Epithelial cell of proximal tubule (primary cell): ENCODE measurements at places on chromosomes 12 and 14.

DNA sequence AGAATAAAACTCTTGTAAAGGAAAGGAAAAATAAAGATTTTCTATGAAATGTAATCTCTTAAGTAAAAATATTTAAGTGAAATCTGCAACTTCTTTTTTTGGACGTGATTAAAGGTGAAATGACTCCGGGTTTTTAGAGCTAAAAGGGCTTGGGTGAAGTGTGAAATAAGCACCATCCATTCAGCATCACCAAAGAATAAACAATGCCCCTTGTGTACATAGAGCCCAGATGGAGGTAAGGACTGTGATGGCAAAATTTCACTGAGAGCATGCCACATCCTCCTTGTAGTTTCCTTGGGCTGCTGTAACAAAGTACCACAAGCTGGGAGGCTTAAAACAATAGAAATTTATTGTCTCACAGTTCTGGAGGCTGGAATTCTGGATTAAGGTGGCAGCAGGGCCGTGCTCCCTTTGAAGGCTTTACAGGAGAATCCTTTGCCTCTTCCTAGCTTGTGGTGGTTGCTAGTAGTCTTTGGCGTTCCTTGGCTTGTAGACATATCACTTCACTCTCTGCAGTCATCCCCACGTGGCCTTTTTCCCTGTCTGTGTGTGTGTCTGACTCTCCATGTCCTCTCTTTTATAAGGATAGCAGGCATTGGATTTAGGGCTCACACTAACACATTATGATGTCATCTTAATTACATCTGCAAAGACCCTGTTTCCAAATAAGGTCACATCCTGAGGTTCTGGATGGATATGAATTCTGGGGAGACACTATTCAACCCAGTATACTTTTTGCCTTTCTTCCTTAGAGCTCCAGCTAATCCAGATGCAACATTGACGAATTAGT lies 24.2 kb downstream of the ZNF664 start:
- no peak for DNase-seq

DNA sequence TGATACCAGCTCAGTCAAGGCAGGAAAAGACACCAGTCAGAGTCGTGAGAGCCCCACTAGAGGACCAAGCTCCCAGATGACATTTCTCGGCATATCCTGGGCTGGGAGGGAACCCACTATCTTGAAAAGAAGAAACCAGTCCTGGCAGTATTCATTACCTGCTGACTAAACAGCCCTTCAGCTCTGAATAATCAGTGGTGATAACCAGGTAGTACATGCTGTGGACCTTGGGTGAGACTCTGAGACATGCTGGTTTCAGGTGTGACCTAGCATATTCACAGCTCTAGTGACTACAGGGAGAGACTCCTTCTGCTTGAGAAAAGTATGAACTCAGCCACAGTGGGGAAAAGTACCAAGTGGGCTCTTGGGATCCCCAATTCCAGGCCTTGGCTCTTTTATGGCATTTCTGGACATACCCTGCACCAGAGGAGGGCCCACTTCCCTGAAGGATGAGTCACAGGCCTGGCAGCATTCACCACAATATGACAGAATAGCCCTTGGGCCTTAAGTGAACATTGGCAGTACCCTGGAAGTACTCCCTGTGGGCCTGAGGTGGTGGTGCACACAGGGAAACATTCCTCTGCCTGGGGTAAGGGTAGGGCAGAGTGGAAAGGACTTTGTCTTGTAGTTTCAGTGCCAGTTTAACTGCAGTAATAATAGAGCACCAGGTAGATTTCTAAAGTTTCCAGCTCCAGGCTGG lies 82.6 kb upstream of the SLC38A4 start:
- no peak for DNase-seq

DNA sequence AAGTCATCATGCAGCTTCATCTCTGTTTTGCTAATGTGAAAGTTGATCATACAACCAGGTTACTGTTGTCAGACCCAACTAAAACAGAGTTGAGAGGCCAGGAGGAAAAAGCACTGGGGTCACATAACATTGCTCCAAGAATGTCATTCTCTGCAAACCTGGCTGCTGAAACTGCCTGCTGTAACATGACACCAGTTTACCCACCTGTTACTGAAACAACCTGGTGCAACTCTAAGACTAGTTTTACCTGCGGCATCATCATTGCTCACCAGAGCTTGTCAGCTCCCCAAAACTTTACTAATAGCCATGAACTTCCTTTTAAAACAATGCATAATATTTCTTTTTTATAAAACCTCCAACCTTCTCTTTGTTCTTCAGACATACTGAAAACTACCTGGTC lies 30.7 kb upstream of the DEGS2 start:
- no peak for DNase-seq

GRCh38 chr12:19168644-19169043 lies 39.1 kb downstream of the PLEKHA5 start:
- DNase-seq = no peak

GRCh38 chr12:22539055-22539454 lies 5.3 kb downstream of the C2CD5 start:
- DNase-seq = no peak

DNA sequence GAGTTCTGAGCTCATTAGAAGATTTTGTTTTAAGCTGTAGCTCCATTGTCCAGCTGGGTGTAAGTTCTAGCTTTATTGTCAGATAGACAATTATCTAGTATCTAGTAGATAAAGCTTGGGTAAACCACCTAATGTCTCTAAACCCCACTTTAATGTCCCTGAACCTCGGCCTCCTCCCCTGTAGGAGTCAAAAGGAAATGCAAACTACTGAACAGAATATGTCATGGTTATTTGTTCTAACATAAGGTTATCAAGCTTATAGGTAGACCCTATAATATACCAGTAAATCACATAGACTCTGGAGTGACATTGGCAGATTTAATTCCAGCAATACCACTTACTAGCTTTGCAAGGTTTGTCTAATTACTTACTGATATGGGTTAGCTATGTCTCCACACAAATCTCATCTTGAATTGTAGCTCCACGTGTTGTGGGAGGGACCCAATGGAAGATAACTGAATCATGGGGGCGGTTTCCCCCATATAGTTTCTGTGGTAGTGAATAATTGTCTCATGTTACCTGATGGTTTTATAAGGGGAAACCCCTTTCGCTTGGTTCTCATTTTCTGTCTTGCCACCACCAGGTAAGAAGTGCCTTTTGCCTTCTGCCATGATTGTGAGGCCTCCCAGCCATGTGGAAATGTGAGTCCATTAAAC lies 29.4 kb downstream of the BCAT1 start:
- no peak for DNase-seq

- no peak for DNase-seq
Measured at GRCh38 chr12:43148691-43149090, 403.3 kb downstream of the ADAMTS20 start.

GRCh38 chr14:76271041-76271755 lies 104.7 kb upstream of the ESRRB start:
- no peak for DNase-seq

- DNase-seq = no peak
Measured at GRCh38 chr12:121423253-121423652, 23.3 kb downstream of the RNF34 start.

DNA sequence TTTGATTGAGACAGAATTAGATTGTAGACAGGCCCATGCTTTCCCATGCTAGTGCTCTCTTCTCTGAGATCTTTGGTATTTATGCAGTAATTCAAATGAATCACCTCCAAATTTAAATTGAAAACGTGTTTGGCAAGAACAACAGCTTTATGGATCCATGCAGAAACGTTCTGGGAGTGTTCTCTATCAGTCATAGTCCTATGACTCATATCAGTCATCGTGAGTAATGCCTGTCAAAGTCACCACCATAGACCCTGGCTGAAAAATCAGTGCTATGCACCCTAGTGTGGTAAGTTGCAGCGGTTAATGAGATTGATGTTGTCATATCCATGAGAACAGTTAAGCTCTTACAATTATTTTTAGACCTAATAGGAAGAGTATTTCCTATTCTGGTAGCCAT lies 90.1 kb upstream of the FOXG1 start:
- peak; percentile 31 for DNase-seq

GRCh38 chr14:35121026-35121886 lies 534 bp downstream of the PPP2R3C start:
- DNase-seq = no peak

DNA sequence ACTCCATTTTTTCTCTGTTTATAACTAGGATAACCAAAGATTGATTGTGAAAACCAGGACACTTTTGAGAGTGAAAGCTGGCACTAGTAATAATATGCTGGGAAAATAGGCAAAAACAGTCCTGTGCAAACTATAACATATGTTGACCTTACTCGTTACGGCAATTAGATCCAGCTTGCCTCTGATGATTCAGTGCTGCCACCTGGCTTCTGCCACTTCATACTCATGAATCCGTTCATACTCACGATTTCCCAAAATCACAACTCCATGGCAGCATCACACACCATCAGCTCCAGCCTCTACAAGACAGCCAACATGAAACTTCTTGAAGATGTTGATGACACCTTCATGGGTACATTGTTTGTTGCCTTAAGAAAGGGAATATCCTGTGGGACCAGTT lies 49.1 kb upstream of the CAND1 start:
- DNase-seq = no peak

DNA sequence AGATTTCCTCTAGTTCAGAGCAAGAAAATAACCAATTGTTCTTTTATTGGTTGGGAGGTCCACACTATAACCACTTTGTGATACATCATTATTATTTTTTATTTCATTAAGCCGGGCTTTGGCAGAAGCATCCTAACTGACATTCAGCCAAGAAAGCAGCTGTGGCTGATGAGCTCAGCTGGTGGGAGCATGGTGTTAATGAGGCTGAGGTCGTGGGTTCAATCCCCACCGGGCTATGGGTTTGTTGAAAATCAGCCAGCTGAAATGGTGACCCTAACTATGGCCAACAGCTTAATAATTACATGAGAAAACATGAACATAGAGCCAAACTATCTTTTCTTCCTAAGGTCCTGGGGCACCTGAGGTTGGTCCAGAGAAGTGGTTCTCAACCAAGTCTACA lies 378.2 kb downstream of the GLT1D1 start:
- DNase-seq = no peak

GRCh38 chr12:117018276-117018675 lies 80.9 kb downstream of the TESC start:
- DNase-seq = no peak

- no peak for DNase-seq
Measured at GRCh38 chr14:39665075-39665475, 232.8 kb upstream of the FBXO33 start.

DNA sequence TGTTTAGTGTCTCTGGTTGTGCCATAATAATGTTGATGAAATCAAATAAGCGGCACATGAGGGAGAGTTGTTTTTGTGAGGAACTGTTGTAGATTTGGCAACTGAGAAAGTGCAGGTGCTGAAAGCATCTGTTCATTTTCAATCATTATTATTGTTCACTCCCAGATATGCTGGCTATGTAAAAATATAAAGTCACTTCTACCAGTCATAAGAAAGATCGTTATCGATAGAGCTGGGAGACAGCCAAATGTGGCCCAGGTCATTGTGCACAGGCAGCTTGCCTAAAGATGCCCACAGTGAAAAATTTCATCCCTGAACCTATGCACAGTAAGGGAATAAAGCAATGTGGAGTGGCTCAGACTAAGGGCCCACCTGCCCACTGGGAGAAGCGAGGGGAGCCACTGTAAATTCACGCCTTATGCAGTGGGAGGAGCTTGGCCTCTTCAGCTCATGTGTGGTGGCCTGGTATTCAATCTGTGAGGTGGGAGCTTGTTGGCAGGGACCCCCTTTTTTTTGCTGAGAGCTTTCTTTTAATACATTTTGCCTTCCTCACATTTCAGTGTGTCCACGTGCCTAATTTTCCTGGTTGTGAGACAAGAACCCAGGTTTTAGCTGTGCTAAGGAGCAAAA lies 1490.8 kb upstream of the TMEM132C start:
- no peak for DNase-seq

DNA sequence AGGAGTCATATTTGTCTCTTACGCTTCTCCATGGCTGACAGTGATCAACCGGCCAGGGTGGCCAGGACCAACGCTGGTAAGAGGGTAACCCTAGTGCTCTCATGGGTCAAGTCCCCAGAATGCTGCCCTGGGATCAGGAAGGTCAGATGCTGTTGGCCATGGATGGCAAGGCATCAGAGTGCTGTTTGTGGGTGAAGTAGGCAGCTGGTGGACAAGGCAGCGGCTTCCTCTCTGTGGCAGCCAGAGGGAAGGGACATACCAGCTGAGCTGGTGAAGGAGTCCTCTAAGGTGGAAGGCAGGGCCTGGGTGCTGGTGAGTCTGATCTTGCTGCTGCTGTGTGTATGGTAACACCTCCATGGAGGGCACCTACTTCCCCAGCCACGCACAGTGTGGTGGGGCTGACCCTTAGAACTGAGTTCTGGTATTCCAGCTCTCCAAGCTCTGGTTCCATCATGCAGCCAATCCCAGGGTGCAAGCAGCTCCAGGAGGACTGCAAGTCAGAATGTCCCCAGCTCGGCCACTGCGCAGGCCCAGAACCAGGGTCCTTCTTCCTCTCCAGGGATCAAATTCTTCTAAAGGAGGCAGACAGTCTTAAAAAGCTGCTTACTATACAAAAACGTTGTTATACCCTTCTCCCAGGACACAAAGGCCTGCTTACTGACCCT lies 13.4 kb upstream of the SMOC1 start:
- no peak for DNase-seq

- DNase-seq = no peak
Measured at GRCh38 chr12:13067322-13067721, 23.1 kb downstream of the FAM234B start.

GRCh38 chr14:39266525-39266870 lies 32.8 kb downstream of the MIA2 start:
- DNase-seq = peak; percentile 55

- DNase-seq = no peak
Measured at GRCh38 chr12:113133666-113134065, 1.9 kb downstream of the RASAL1 start.

- no peak for DNase-seq
Measured at GRCh38 chr12:127590868-127591267, 676.1 kb upstream of the TMEM132C start.

GRCh38 chr14:26841920-26842741 lies 244.3 kb upstream of the NOVA1 start:
- DNase-seq = peak; percentile 100

- no peak for DNase-seq
Measured at GRCh38 chr14:24081739-24082211, 10.4 kb downstream of the CPNE6 start.
